Chondrocyte (in vitro differentiated cells): ENCODE measurements at places on chromosomes 3 and 15. TPM values are rescaled to one million over a fixed set of nuclear protein-coding genes. Genes with fewer than 3 reads are reported as not detected.

DNA sequence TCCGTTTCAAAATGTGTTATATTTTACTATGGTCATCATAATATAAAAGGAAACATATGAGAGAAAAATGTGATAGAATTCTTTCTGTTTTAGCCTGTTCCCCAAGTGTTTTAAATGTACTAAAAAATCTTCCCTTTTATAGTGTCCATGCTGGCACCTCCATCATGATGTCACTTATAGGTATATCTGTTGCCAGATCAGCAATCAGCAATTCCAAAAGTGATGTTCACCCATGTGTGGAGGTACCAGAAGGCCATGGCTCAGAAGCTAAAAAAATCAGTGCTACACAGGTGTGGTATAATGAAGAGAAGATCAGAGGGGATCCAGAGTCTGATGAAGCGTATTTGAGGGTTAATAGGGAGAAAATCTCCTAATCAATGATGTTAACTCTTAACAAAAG lies 1.1 kb upstream of the GPR15 start:
- H3K27me3 ChIP-seq, result peaks cover 41% of the 10 kb centered on the region
- H3K27ac ChIP-seq, result no peak overlapping the region
- H3K4me1 ChIP-seq, result no peaks in the 10 kb centered on the region
- DNase-seq, result no peak
- no peak overlapping the region for H3K4me3 ChIP-seq

DNA sequence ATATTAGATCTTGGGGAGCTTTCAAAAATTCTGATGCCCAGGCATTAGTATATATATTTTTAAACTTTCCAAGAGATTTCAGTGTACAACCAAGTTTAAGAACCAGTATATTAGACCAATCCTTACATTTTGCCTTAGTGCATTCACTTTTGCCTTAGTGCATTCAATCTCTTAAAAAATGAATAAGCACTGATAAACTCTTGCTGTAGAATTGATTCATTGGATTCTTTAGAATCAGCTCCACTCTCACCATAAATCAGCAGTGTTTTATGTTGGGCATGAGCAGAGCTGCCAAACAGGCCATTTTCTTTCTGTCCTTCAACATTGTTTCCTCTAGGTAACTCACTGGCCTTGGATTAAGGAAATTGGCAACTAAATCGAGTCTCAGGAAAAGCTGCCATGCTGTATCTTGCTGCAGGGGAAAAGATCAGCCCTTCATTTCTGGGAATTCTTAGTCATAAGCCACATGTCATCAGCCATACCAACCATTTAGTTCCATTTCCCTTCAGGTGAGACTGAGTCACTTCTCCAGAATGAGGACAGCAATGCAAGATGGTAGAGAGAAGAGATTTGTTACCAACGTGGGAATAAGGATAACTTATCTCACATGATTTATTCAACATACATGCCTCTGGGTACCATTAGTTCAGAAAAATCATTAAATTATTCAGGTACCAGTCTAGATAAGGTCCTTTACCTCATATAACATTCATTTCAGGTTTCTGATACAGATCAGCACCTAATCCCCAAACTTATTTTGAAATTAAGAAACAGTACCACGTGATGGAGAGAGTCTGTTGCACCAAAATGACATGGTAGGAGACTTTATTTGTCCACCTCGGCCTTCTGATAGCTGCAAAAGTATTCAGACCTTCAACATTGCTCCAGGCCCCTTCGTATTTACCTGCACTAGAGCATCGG lies 192.5 kb downstream of the P3H2 start:
- DNase-seq, result no peak
- H3K4me3 ChIP-seq, result no peak overlapping the region
- no peaks in the 10 kb centered on the region for H3K4me1 ChIP-seq
- no peaks in the 10 kb centered on the region for H3K36me3 ChIP-seq
- H3K27ac ChIP-seq, result no peak overlapping the region

GRCh38 chr3:161349529-161350312 lies 21.6 kb downstream of the SPTSSB start:
- no peak overlapping the region for H3K4me3 ChIP-seq
- H3K27ac ChIP-seq, result no peak overlapping the region
- peaks cover 16% of the 10 kb centered on the region for H3K4me1 ChIP-seq
- H3K27me3 ChIP-seq, result peaks cover 7% of the 10 kb centered on the region
- H3K36me3 ChIP-seq, result no peaks in the 10 kb centered on the region
- DNase-seq, result no peak

DNA sequence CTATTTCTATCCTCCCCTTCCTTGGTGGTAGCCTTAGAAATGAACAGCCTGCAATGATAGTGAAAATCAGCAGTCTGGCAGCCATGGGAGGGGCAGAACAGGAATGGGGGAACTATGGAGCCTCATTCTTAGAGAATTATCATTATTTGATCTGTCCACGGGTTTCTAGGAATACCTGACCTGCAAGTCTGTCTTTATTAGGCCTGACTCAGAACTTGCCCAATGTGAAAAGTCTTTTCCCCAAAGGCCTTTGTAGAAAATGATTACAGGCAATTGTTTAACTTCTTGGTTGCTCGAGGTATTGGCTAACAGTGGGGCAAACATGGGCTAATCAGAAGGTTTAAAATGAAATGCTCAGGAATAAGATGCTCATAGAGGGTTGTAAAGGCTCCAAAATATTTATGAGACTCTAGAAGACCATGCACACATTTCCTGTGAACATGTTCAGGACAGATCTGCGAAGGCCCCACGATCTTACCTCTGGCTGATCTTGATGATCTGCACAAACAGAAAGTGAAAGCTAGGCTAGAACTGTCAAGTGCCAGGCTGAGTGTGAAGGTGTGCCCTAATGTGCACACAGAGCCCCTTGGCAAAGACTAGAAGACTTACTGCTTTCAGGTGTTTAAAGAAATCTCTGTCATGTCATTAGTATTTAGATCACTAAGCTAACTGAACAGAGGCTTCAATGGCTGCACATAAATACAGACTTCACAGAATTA lies 39.6 kb upstream of the LAMP3 start:
- H3K27ac ChIP-seq, result no peak overlapping the region
- no peaks in the 10 kb centered on the region for H3K27me3 ChIP-seq
- no peak for DNase-seq
- H3K36me3 ChIP-seq, result peaks cover 10% of the 10 kb centered on the region

GRCh38 chr15:51768018-51768417 lies 16.6 kb downstream of the TMOD2 start:
- no peak overlapping the region for H3K27ac ChIP-seq
- no peak for DNase-seq
- peaks cover 8% of the 10 kb centered on the region for H3K36me3 ChIP-seq
- H3K4me1 ChIP-seq, result no peaks in the 10 kb centered on the region

- no peaks in the 10 kb centered on the region for H3K27me3 ChIP-seq
- no peak overlapping the region for H3K27ac ChIP-seq
- H3K4me3 ChIP-seq, result no peak overlapping the region
- peaks cover 23% of the 10 kb centered on the region for H3K4me1 ChIP-seq
- H3K36me3 ChIP-seq, result no peaks in the 10 kb centered on the region
- DNase-seq, result no peak
Measured at GRCh38 chr3:140580746-140581145, 97.1 kb upstream of the TRIM42 start.

GRCh38 chr3:111871809-111872623 lies 13.0 kb downstream of the PHLDB2 start:
- peak overlapping the region; percentile 80 for H3K27ac ChIP-seq
- no peak for DNase-seq
- no peaks in the 10 kb centered on the region for H3K27me3 ChIP-seq
- H3K4me1 ChIP-seq, result peaks cover 65% of the 10 kb centered on the region
- peaks cover 21% of the 10 kb centered on the region for H3K36me3 ChIP-seq

DNA sequence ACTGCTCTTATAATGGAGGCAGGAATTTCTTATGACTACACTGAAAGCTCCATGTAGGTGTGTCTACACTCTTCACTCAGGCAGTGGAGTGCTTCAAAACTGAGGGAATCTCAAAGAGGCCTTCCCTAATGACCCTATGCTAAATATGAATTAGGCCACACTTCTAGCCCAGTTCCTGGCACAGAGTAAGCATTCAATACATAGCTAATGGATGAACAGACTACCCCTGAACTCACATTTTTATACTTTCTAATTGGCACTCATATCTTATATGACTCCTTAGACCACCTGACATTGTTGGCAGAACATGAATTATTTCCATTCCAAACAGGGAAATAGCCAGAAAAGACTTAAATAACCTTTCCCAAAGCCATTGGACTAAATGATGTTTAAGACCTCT lies 3.4 kb downstream of the RARRES1 start:
- no peaks in the 10 kb centered on the region for H3K27me3 ChIP-seq
- peaks cover 32% of the 10 kb centered on the region for H3K4me1 ChIP-seq
- no peak overlapping the region for H3K4me3 ChIP-seq
- H3K36me3 ChIP-seq, result peaks cover 1% of the 10 kb centered on the region
- H3K27ac ChIP-seq, result no peak overlapping the region
- no peak for DNase-seq

DNA sequence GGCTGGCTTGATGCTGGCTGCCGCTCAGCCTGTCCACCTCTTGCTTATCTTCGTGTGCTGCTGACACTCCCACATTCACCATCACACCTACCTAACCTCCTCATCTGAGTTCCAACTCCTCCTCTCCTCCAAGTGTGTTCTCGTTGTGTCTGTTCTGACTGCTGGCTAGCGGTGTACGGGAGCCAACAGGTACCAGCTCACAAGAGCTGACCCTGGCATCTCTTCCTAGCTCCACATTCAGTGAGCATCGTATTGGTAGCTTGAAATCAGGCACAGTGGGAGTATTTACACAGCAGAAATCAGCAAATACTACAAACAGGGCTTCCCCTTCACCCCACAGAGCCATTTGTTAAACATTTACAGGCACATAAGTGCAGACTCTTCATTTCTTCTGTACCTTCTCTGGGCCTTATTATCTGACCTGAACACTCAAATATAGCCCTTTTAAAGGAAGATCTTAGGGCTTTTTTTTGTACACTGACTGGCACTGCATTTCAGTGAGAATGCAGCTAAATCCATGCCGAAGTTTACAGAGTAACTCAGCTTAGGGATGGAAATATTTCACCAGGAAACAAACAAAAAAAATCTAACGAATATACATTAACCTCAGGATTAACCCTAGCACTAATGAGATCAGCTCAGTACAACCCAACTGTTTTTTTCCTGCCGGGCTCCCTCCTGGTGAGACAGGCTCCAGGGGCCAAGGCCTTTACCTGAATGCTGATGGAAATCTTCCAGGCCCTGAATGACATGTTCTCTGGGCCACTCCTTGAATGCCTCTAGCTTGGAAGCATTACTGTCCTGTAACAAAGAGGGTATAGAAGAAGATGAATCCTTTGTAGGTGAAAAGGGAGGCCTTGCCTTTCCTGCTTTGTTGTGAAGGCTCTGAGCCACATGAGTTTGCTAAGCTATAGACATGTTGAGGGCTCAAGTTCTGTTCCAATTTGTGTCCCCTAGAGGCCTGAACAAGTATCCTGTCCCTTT lies 150.5 kb upstream of the LPP start:
- no peak overlapping the region for H3K27ac ChIP-seq
- H3K4me1 ChIP-seq, result no peaks in the 10 kb centered on the region
- H3K36me3 ChIP-seq, result no peaks in the 10 kb centered on the region

DNA sequence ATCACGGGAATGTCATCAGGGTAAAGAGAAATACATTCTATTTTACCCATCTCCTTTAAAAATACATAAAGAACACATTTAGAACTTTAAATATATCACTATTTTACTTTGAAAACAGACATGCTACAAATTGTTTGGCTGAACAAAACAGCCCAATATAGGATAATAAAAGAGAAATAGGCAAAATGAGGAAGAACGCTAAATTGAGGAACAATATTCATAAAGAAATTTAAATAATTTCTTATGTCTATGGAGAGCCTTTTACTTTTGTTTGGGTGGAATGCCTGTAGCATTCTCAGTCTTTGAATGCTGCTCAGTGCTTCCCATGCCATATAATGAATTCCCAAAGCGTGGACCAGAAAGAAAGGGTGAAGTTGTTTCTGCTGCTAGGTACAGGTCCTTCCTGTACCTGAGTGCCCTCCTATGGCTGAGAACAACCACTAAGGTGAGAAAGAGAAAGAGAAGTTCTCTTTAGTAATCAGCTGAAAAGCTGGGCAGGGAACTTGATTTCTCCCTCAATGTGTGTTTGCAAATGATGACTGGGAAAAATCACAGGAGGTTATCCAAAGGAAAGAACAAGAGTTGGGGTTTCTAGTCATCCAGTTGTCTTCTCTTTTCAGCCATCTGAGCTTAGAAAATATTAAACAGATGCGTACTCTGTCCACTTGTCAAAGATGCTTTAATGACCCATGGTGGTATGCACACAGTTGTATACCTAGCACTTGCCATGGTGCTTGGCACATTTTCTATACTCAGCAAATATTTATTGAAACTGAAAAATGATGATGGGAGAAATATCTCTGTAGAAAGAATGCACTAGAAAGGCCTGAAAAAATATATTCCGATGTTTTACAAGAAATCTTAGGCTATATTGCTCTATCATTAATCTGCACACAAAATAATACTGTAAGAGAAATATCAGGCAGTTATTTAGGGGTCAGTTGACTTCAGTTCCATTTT lies 404.6 kb downstream of the TIGIT start:
- H3K36me3 ChIP-seq, result no peaks in the 10 kb centered on the region
- H3K27me3 ChIP-seq, result no peaks in the 10 kb centered on the region
- DNase-seq, result no peak
- no peak overlapping the region for H3K27ac ChIP-seq

GRCh38 chr3:72352176-72352575 lies 496.1 kb downstream of the SHQ1 start:
- H3K27ac ChIP-seq, result no peak overlapping the region
- DNase-seq, result no peak
- no peaks in the 10 kb centered on the region for H3K36me3 ChIP-seq
- no peak overlapping the region for H3K4me3 ChIP-seq

DNA sequence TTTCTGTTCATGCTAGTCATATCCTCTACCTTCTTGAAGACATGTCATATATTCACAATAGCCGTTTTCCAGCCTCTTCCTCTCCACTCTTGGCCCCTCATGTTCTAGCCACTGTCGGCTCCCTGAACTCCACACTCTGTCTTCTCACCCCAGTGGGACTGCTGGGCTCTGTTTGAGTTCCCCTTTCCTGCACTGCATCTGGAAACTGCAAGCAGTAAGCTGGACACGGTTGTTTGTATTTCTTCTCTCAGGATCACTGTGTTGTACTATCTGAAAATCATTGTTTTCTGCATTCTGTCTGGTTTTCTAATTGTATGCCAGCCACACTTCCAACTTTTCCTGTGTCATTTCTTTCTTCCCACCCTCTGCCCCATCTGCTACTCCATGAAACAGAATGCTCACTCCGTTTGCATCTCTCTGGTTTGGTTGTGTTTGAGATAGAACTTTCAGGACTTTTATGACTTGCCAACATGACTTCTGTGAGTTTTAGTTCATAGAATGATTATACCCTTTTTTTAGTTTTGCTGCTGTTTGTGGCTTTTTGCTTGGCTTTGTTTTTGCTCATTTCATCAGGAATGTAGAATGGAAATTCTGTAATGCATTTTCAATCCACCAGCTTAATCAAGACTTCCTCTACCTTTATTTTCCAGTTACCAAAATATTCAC lies 192.3 kb downstream of the PLCL2 start:
- no peak for DNase-seq
- no peak overlapping the region for H3K4me3 ChIP-seq
- no peaks in the 10 kb centered on the region for H3K4me1 ChIP-seq

Gene STAC
- 0.07 TPM in 1 of 3 replicates, not detected in the others for total RNA-seq

Gene P2RY12
- not detected in 3 replicates for total RNA-seq

Gene ROBO2
- total RNA-seq, result 1.7 to 11.1 TPM (median 2.8 TPM) in 3 replicates

Gene PIERCE2
- 2.7 to 3.8 TPM (median 3.1 TPM) in 3 replicates for total RNA-seq

Gene ACSBG1
- total RNA-seq, result not detected in 3 replicates

Gene DPPA2
- not detected in 3 replicates for total RNA-seq
